Activated CD4-positive, alpha-beta T cell treated with anti-CD3 and anti-CD28 coated beads, Interleukin-2, amount 10 ng/mL, durations not matched to agents 7 days and 5 days (primary cell): ENCODE measurements at places on chromosomes 5 and 9.

DNA sequence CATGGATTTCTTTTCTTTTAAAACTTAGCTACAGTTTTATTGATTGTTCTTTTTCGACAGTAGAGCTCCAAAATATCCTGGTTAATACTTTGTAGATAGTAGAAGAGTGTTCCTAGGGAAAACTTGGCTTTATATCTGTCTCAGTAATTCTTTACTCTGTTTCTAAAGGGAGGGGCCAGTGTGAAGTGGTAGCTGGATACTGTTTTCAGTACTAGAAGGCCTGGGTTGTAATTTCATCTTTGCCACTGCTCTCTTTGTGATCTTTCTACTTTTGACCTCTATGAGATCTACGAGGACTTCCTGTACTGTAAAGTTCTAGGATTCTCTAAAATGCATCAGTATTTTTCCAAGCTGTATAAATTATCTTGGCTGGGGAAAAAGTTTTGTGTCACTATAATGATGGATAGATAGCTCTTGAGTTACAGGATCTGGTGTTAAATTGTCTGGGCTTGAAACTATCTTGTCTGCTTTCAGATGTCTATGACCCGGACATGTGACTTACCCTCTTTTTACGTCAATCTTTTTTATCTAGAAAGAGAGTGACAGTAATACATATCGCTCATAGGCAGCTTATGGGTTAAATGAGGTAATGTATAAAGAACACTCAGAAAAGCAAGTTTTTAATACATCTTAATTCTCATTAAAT lies 53.6 kb downstream of the PRR16 start:
- no peaks in the 10 kb centered on the region for H3K27me3 ChIP-seq
- no peaks in the 10 kb centered on the region for H3K4me1 ChIP-seq
- no peak overlapping the region for H3K27ac ChIP-seq
- H3K36me3 ChIP-seq: no peaks in the 10 kb centered on the region

GRCh38 chr9:70043689-70044489 lies at the start of gene MAMDC2:
TSS of gene MAMDC2 (plus strand) at chr9:70043848. CDS start at chr9:70044198, 350 bp downstream.
- H3K36me3 ChIP-seq: no peaks in the 10 kb centered on the region
- peaks cover 7% of the 10 kb centered on the region for H3K4me1 ChIP-seq
- DNase-seq: no peak
- no peak within 1 kb of the TSS for H3K27ac ChIP-seq
- peaks cover 44% of the 10 kb centered on the region for H3K27me3 ChIP-seq
- H3K4me3 ChIP-seq: peak within 1 kb of the TSS; percentile 43

DNA sequence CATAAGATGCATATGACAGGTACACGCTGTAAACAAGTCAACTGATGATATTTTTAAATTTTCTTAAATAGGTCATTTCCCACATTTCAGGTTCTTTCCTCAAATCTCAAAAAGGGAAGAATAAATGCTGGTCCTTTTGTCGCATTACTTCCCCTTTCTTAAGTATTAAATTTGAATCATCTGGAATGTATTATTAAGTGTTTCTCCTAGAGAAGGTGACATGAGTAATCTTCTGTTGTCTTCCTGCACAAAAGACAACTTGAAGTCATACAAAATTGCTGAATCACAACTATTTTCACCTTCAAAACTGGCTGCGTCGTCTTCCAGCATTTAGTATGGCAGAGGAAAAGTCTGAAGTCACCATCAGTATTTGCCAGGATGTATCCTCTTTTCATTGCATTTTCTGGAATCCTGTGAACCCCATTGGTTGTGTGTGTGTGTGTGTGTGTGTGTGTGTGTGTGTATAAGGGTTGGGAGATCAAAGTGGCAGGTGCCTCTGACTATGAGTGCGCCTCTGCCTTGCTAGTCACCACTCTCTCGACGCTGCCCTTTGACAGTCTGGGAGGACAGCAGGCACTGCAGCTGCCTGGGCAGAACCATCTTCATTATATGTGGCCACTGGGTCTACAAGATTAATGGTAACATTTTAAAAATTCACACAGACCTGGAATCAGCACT lies 86.9 kb downstream of the MVB12B start:
- H3K4me1 ChIP-seq: peaks cover 66% of the 10 kb centered on the region
- H3K4me3 ChIP-seq: no peak overlapping the region
- DNase-seq: no peak

DNA sequence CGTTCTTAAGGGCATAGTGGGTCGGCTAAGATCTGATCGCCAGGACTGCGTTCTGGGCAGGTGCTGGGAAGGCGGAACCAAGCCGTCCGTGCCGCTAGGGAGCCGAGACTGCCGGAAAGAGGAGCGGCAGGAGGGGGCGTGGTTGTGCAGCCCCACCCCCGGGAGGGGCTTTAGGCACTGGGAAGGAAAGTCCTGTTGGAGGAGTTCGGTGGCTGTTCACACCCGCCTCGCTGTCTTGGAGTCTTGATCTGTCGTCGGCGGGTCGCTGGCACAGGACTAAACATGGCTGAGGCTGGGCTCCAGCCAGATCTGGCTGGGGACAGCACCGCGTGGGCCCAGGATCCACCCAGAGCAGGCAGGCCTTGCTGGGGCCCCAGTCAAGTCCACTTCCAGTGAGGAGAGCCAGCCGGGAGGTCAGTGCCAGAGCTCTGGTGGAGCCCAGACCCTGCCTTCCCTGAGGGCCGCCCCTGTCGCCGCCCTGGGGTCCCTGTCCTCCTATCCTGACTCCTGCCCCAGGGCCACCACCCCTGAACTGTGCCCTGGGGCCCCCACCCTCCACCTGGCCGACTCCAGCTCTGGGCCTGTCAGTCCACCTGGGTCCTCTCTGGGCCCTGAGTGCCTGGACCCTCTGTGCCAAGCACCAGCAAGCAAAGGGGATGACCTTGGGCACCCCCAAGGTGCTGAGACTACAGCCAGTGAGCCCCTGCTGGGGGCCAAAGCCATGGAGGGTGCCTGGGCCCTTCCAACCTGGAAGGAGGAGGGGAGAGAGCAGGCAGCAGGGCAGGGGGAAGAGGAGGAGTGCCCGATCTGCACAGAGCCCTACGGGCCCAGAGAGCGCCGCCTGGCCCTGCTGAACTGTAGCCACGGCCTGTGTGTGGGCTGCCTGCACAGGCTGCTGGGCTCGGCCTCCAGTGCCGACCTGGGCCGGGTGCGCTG lies 4.5 kb downstream of the RNF208 start:
- H3K4me3 ChIP-seq: no peak overlapping the region
- H3K4me1 ChIP-seq: peaks cover 2% of the 10 kb centered on the region
- H3K36me3 ChIP-seq: peaks cover 5% of the 10 kb centered on the region
- H3K27ac ChIP-seq: no peak overlapping the region
- H3K27me3 ChIP-seq: no peaks in the 10 kb centered on the region

DNA sequence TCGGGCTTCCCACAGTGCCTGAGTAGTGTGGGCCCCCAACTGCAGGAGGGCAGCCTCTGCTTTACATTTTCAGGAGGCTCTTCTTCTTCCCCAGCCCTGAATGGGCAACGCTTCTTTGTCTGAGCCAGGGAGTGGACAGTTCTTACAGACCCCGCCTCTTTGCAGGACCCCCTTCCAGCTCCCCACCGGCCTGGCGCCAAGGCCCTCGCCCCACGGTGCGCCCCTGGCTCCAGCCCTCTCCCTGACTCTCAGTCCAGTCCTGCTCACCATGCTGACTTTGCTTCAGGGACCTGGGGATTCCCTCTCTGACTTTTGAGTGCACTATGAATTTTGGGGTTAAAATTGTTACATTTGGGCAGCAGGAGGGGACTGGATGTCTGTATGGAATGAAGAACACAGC lies 123.8 kb downstream of the HSD17B3 start:
- no peaks in the 10 kb centered on the region for H3K4me1 ChIP-seq
- H3K27me3 ChIP-seq: peaks cover 38% of the 10 kb centered on the region
